ENCODE measurements at places on chromosomes 12 and 14. TPM values are rescaled to one million over a fixed set of nuclear protein-coding genes. Genes with fewer than 3 reads are reported as not detected.

SERPINA5 gene
- total RNA-seq, result 216 TPM

KRT83 gene
- not detected for total RNA-seq

HCAR2 gene
- 22.7 TPM for total RNA-seq

BATF gene
- total RNA-seq, result 25.0 TPM

RNASE4 gene
- 0.89 TPM for total RNA-seq
